Pericardium fibroblast (primary cell): ENCODE measurements at places on chromosomes 12 and 14. TPM values are rescaled to one million over a fixed set of nuclear protein-coding genes. Genes with fewer than 3 reads are reported as not detected.

The SLC5A8 gene
- not detected in 2 replicates for total RNA-seq

The LBHD2 gene
- total RNA-seq, result 0.26 TPM in 1 of 2 replicates, not detected in the other

The PSME1 gene
- total RNA-seq, result 155 and 162 TPM in 2 replicates

The PRH2 gene
- total RNA-seq, result 2.3 TPM in 1 of 2 replicates, not detected in the other

The ACOT6 gene
- not detected in 2 replicates for total RNA-seq

The FBLN5 gene
- total RNA-seq, result 169 and 544 TPM in 2 replicates

The SETD1B gene
- total RNA-seq, result 4.7 and 7.6 TPM in 2 replicates

The AHSA1 gene
- total RNA-seq, result 70.8 and 92.1 TPM in 2 replicates

The TAS2R13 gene
- total RNA-seq, result not detected in 2 replicates

The AQP2 gene
- total RNA-seq, result not detected in 2 replicates

The TRAF3 gene
- 10.0 and 15.2 TPM in 2 replicates for total RNA-seq

The TMTC2 gene
- total RNA-seq, result 2.1 and 3.3 TPM in 2 replicates

The RHNO1 gene
- total RNA-seq, result 9.2 and 13.2 TPM in 2 replicates

The RAB2B gene
- total RNA-seq, result 16.3 and 21.4 TPM in 2 replicates

The EML5 gene
- total RNA-seq, result not detected in 2 replicates

The HOXC11 gene
- total RNA-seq, result not detected in 2 replicates

The HOXC10 gene
- total RNA-seq, result not detected in 2 replicates

The SMIM41 gene
- 2.0 TPM in 1 of 2 replicates, not detected in the other for total RNA-seq

The HOXC6 gene
- 2.9 and 3.5 TPM in 2 replicates for total RNA-seq

The COX8C gene
- not detected in 2 replicates for total RNA-seq
